ENCODE measurements at places on chromosomes 1 and 21.

DNA sequence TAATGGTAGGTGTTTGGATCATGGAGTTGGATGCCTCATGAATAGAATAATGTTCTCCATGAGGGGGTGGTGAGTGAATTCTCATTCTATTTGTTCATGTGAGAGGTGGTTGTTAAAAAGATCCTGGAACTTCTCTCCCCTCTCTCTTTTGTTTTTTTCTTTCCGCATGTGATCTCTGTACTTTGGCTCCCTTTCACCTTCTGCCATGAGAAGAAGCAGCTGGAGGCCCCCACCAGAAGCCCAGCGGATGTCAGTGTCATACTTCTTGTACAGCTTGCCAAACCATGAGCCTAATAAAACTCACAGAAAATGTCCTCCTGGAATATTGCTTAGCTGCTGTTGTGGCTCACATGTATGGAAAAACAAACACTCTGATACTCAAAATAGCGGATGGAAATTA is 1212.3 kb upstream of the NCAM2 start:
- no peak for DNase-seq

- DNase-seq, result no peak
Measured at GRCh38 chr1:226983992-226984364, 43.9 kb downstream of the COQ8A start.

DNA sequence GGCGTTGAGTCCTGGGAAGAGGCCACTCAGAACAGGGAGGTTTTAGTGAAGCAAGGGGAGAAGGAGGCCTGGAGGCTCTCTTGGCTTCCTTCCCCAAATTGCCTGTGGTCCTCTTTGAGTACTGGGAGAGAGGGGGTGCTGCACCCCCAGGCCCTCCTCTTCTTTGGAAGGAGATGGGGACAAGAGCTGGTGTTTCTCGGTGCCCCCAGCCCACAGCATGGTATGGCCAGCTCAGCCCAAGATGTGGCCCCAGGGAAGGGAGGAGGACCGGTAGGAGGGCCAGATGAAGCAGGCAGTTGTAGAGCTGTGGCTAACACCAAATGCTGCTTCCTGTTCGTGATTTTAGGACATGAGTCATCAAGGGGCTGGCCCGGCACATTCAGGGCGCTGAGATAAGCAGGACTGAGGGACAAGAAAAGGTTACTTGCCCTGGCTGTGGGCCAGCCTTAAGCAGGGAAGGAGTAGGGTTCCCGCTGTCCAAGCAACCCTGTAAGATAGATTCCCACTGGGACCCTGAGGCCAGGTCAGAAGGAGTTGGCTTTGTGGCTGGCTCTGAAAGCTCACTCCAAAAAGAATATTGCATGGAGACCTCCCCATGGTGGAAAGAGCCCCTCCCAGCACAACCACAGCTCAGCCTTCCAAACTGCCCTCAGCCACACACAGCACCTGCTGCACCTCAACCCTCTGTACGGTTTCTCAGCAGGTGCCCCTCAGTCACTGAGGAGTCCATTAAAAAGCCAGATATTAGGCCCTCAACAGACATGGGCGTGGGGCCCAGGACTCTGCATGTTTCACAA is 4.9 kb upstream of the TNFRSF1B start:
- no peak for DNase-seq

- DNase-seq, result no peak
Measured at GRCh38 chr21:41950941-41951351, 2.9 kb downstream of the C2CD2 start.

GRCh38 chr1:90561911-90562310 is 155.2 kb downstream of the BARHL2 start:
- no peak for DNase-seq

- DNase-seq, result no peak
Measured at GRCh38 chr1:95216292-95216990, 17.6 kb upstream of the RWDD3 start.

DNA sequence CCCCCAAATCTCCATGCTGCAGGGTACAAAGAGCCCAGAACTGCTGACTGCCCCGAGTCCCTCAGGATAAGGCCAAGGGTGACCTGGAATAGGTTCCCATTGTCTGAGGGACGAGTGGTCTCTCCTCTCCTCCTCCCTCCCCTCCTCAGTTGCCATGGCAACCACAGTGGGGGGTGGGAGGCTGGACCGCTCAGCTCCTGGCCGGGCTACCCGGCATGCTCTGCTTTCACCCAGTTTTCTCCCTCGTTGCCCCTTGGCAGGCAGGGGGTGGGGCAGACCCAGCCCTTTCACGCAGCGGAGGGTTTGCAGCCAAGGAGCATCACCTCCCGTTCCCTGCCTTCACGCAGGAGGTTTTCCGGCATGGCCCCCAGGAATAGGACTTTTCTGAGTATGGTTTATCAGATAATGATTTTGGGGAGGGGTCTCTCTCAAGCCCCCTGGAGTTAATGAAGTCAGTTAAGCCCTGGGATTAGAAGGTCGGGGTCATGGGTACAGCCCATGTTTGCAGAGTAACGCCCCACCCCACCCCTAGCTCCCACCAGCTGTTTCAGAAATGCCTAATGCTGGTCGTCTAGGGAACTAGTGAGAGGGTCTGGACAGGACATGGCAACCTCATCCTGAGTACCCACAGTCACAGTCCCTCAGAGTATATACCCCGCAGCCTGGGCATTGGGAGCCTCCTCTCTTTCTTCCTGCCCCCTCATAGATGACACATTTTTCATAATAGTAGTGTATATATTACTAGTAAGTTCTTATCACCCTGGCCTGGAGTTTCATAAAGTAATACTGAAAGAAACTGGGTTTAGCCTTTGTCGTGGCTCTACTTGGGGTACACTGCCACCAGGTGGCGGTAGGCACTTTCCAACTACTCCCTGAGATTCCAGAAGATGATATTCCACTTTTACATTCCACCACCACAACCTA is 20.7 kb downstream of the C1QB start:
- DNase-seq, result no peak

- no peak for DNase-seq
Measured at GRCh38 chr1:233355841-233356704, 28.5 kb downstream of the MAP3K21 start.

GRCh38 chr1:60848583-60849188 is 233.7 kb upstream of the NFIA start:
- no peak for DNase-seq

DNA sequence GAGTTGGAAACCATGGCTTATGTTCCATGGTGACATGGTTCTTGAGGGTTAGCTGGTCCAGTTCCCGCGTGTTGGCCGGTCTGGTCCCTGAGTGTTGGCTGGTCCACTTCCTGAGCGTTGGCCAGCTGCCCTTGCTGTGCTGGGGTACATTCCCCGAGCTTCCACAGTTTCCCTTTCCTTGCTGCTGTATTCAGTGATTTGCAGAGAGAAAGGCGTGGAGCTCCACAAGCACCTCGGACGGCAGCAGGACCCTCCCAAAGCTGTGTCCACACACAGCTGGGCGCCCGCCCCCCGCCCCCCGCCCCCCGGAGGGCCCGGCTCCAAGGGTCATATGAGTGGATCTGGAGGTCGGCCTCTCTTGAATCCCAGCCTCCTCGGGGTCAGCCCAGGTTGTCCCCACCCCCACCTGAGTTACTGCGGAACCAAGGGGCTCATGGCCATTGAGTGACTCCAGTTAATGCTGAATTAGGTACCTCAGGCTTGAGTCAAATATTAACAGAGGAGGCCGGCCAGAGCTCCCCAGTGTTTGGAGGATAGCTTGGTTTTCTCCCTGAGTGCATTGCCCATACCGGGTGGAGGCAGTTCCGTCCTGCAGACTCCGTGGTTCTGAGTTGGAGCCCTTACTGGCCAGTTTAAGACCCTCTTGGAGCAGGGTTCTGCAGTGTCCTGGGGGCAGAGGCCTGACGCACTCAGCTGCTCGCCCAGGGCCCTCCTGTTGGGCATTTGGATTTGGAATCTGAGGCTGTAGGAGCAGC is 18.4 kb downstream of the COL18A1 start:
- DNase-seq, result no peak

DNA sequence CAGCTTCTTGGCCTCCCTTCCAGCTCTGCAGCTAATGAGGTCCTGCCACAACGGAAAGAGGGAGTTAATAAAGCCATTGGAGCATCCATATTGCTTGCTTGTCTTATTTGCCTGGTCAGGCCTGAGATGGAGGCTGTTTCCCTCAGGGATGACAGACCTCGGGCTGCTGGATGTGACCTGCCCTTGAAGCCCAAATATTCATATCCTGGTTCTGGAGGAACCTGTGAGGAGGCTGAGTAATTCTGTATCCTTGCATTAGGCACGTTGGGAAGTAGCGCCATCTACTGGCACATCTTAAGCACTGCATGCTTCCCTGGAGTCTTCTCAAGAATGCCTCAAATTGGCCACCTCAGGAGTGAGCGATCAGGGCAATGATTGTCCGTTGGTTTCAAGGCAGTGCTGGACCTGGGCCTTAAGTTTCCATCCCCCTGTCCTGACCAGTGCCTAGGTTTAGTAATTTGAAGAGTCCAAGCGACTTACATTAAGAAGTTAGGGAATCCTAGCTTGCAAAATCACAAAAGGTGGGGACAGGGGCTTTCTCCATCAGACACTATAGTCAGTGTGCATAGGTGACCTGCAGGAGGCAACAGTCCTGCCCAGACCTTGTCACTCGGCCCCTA is 13.8 kb upstream of the NASP start:
- DNase-seq, result no peak

DNA sequence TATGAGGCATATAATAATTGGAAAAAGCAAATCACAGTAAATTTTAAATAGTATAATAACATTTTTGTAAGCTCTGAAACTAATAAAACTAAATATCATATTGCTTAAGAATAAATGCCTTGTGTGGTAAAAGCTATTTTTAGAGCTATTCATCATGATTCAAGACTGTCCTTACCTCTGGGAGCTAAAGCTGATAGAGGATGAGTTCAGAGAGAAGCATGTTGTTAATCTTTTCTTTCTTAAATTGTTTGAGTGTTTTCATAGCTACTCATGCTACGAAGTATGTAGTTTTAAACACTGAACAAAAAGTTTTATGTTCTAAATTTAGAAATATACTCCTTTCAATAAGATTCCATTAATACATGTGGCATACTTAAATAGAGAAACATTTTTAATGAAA is 30.5 kb downstream of the IFI16 start:
- DNase-seq, result no peak

GRCh38 chr1:32329931-32330466 is 6.0 kb downstream of the MARCKSL1 start:
- no peak for DNase-seq

GRCh38 chr1:214702556-214702955 is 99.6 kb downstream of the CENPF start:
- DNase-seq, result no peak

DNA sequence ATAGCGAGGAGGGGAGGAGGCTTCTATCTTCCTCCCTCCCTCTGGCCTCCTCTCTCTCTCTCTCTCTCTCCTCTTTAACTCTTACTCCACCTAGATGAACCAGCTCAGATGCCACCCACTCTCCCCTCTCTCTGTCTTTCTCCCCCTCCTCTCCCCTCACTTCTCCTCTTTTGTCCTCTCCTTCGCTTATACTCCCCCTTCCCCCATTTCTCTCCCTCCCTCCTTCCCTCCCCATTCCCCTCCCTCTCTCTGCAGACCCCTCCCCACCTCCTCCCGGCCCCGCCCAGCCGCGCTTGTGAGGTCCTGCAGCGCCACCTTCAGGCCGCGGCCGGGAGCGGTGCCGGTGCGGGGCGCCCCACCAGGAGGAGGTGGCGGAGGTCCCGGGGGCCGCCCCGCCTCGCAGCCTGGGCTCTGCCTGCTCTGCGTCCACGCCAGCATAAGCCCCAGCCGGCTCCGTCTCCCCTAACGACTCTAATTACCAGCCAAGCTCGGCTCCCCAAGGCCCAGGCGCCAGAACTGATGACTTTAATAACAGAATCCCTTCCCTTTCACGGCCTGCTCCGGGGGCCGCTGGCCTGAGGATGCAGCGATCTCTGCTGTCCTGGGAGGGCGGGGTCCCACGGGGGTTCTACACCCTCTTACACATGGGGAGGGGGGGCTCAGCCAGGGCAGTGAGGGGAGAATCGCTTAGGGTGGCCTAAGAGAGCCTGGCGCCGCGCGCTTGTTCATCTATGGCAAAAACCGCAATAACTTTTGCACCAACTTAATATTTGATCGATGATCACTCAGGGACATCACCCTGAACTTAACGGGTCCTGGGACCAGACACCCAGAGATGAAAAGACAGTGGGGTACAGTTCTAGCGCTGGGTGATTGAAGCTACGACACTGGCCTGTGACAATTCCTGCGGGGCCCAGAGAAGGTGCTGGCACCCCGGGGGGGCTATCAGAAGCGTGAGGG is 637.3 kb downstream of the MATN1 start:
- DNase-seq, result no peak

- no peak for DNase-seq
Measured at GRCh38 chr1:194600716-194601115, 1414.3 kb upstream of the B3GALT2 start.

GRCh38 chr1:23601968-23602876 is 42.9 kb upstream of the ID3 start:
- no peak for DNase-seq

GRCh38 chr1:96698342-96698983 is 23.1 kb upstream of the PTBP2 start:
- no peak for DNase-seq

GRCh38 chr1:104182251-104182650 is 432.6 kb downstream of the AMY1C start:
- no peak for DNase-seq

- DNase-seq, result no peak
Measured at GRCh38 chr1:170698301-170699275, 34.7 kb downstream of the PRRX1 start.

DNA sequence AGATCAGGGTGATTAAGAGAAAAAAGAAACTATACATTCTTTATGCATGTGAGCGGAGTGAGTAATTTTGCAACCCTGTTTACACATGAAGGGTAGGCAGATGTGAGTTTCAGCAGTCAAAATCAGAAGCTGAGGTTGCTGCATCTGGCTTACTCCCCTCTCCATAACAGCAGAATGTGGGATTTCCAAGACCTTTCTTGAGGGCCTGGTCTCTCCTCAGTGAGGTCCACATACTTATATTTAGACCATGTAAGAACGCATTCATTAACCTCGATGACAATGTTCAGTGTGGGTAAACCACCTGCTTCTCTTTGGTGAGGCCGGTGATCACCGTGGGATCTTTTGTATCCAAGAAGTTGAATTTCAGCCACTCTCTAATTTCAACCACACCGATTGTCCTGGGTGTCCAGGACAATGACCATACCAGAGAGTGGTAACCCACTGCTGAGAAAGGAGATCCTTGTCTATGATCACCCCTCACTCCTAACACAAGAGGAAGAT is 18.7 kb upstream of the RAP1A start:
- DNase-seq, result no peak

DNA sequence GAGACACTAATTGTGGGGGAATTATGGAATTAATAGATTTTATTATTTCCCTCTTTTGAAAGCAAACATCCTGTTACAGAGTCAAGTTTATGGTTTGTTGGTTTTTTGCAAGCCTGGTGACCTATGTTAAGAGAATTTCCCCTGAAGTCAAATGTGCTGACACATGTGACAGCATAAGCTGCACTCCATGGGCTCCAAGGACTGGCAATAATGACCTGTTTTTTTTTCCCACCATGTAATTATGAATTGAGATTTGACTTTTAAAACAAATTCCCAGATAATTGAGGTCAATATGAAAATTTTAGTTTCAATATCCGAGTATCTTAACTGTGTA is 242.5 kb upstream of the SGIP1 start:
- DNase-seq, result no peak

- DNase-seq, result no peak
Measured at GRCh38 chr1:9659328-9659727, 7.8 kb downstream of the PIK3CD start.

- DNase-seq, result no peak
Measured at GRCh38 chr1:221217029-221217428, 337.8 kb downstream of the HLX start.
